ENCODE measurements at places on chromosomes 16 and 17. TPM values are rescaled to one million over a fixed set of nuclear protein-coding genes. Genes with fewer than 3 reads are reported as not detected.

The RRAD gene
- total RNA-seq: 3.4 TPM

The CDH8 gene
- total RNA-seq: not detected

The FBXW10 gene
- 0.51 TPM for total RNA-seq

The IGFALS gene
- not detected for total RNA-seq

The CCDC200 gene
- not detected for total RNA-seq

The CACNG3 gene
- not detected for total RNA-seq

The EPOP gene
- total RNA-seq: 2.5 TPM

The RAI1 gene
- 21.2 TPM for total RNA-seq

The MYH1 gene
- 0.06 TPM for total RNA-seq

The OR3A3 gene
- total RNA-seq: not detected

The TLCD1 gene
- total RNA-seq: 3.4 TPM

The STX1B gene
- total RNA-seq: 1.5 TPM

The CIBAR2 gene
- not detected for total RNA-seq

The CDH5 gene
- 121 TPM for total RNA-seq

The CDH1 gene
- total RNA-seq: 0.55 TPM

The AOC2 gene
- total RNA-seq: 10.5 TPM

The ABCA3 gene
- total RNA-seq: 19.5 TPM

The RAMP2 gene
- total RNA-seq: 58.2 TPM

The XAF1 gene
- total RNA-seq: 99.1 TPM

The SLC2A4 gene
- 8.1 TPM for total RNA-seq

The TSPAN10 gene
- total RNA-seq: 0.29 TPM

The MARVELD3 gene
- total RNA-seq: not detected

The NKD1 gene
- total RNA-seq: 2.4 TPM

The CCL22 gene
- total RNA-seq: not detected

The CAVIN1 gene
- 681 TPM for total RNA-seq

The C16orf74 gene
- 3.1 TPM for total RNA-seq

The SAMD14 gene
- total RNA-seq: 1.4 TPM

The CCDC57 gene
- 24.7 TPM for total RNA-seq

The MYH13 gene
- total RNA-seq: not detected

The STAC2 gene
- 0.16 TPM for total RNA-seq

The KRTAP9-8 gene
- total RNA-seq: not detected

Data from mesenteric fat pad (tissue), 1 donor.